ENCODE measurements at places on chromosomes 5 and 9. TPM values are rescaled to one million over a fixed set of nuclear protein-coding genes. Genes with fewer than 3 reads are reported as not detected.

- H3K4me1 ChIP-seq, result peaks cover 22% of the 10 kb centered on the region
- DNase-seq, result no peak
- no peak overlapping the region for H3K27ac ChIP-seq
- no peaks in the 10 kb centered on the region for H3K27me3 ChIP-seq
- H3K4me3 ChIP-seq, result no peak overlapping the region
- H3K36me3 ChIP-seq, result peaks cover 7% of the 10 kb centered on the region
Measured at GRCh38 chr5:58453306-58453705, 6.6 kb downstream of the PLK2 start.

GRCh38 chr5:140190872-140191218 is 15.9 kb downstream of the CYSTM1 start:
- H3K4me3 ChIP-seq, result no peak overlapping the region
- no peaks in the 10 kb centered on the region for H3K4me1 ChIP-seq

GRCh38 chr9:73154722-73155121 is 3.1 kb downstream of the ANXA1 start:
- peak overlapping the region; percentile 93 for H3K27ac ChIP-seq
- H3K27me3 ChIP-seq, result no peaks in the 10 kb centered on the region
- no peak for DNase-seq
- peak overlapping the region; percentile 61 for H3K4me3 ChIP-seq

DNA sequence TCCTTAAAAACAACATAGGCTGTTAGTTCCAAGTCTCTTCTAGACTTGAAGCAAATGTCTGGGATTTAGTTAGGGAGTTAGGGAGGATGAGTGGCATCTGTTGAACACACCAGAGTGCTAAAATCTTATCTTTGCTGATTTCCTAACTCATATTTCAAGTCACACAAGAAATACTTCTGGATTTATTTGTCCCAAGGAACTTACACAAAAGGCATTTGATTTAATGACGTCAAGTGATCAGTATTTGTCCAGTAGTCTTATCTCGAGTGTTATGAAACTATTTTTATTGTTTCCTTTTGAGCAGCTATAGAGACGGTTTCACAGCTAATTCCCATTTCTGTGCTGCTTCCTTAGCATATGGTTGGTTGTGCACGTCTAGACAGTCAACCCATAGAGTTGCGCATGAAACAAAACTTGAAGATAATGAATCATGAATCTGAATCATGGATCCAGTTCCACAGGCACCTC is 140.5 kb upstream of the TUT7 start:
- no peak overlapping the region for H3K27ac ChIP-seq
- H3K4me3 ChIP-seq, result no peak overlapping the region
- no peaks in the 10 kb centered on the region for H3K27me3 ChIP-seq
- H3K4me1 ChIP-seq, result no peaks in the 10 kb centered on the region
- DNase-seq, result no peak
- H3K36me3 ChIP-seq, result no peaks in the 10 kb centered on the region

GRCh38 chr5:135139381-135140134 is 105.5 kb upstream of the PITX1 start:
- no peak for DNase-seq
- no peak overlapping the region for H3K27ac ChIP-seq
- H3K4me3 ChIP-seq, result no peak overlapping the region

The NDST1 gene
- 53.2 TPM for total RNA-seq

The CORO2A gene
- total RNA-seq, result 3.3 TPM

DNA sequence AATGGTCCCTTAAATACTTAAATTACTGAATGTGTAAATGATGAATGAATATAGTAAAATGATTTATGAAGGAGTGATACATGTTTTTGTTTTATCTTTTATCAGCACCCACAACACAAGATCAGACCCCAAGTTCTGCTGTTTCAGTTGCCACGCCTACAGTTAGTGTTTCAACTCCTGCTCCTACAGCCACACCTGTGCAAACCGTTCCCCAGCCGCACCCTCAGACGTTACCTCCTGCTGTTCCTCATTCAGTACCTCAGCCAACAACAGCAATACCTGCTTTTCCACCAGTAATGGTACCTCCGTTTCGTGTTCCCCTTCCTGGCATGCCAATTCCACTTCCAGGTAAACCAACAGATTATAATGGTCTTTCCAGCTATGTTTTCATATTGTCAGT is 16.3 kb downstream of the TCERG1 start:
- H3K36me3 ChIP-seq, result no peaks in the 10 kb centered on the region
- H3K27ac ChIP-seq, result no peak overlapping the region
- DNase-seq, result no peak
- H3K27me3 ChIP-seq, result no peaks in the 10 kb centered on the region

- peak overlapping the region; percentile 13 for H3K27ac ChIP-seq
- H3K4me3 ChIP-seq, result peak overlapping the region; percentile 54
- no peaks in the 10 kb centered on the region for H3K27me3 ChIP-seq
Measured at GRCh38 chr5:36743891-36744772, 132.4 kb upstream of the NIPBL start.

GRCh38 chr5:78001197-78001596 is 225.1 kb upstream of the TBCA start:
- H3K27ac ChIP-seq, result no peak overlapping the region
- no peak overlapping the region for H3K4me3 ChIP-seq
- no peak for DNase-seq
- H3K4me1 ChIP-seq, result peaks cover 7% of the 10 kb centered on the region
- peaks cover 22% of the 10 kb centered on the region for H3K36me3 ChIP-seq

DNA sequence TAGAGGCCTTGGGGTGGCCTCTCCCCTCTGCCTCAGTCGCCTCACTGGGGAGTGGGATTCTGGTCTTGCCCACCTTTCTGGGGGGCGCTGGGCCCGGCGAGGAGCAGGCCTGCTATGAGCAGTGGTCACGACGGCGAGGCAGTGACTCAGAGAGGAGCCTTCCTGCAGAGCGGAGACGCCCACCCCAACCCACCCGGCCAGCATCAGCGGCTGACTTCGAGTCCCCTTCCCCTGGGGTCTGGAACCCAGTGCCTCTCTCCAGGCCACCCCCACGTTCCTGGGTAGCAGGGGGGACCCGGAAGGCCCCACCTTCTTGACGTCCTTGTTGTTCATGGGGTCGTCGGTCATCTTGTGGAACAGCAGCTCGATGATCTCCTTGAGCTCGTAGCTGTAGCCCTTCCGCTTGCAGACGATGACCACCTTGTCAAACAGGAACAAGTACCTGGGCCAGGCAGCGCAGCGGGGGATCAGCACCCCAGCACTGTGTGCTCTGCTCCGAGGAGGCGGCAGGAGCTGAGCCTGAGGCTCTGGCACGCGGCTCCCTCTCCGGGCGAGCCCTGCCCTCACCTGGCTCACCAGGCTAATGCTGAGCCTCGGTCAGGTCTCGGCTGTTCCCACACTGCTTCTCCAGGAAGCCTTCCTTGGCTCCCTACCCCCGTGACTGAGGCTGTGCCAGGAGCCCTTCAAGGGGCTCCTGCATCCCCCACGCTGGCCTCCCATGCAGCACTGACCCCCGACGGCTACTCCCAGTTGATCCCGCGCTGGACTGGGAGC is 50.1 kb upstream of the SARDH start:
- H3K27me3 ChIP-seq, result no peaks in the 10 kb centered on the region
- H3K27ac ChIP-seq, result peak overlapping the region; percentile 70
- H3K4me3 ChIP-seq, result no peak overlapping the region
- H3K36me3 ChIP-seq, result peaks cover 61% of the 10 kb centered on the region
- DNase-seq, result no peak

GRCh38 chr5:135891268-135891667 is 4.4 kb downstream of the IL9 start:
- no peaks in the 10 kb centered on the region for H3K36me3 ChIP-seq
- H3K4me1 ChIP-seq, result no peaks in the 10 kb centered on the region
- H3K4me3 ChIP-seq, result no peak overlapping the region
- DNase-seq, result no peak
- no peaks in the 10 kb centered on the region for H3K27me3 ChIP-seq

All from tibial nerve (tissue), 4 donors.